Large intestine (tissue), 12 donors: ENCODE measurements at places on chromosomes 11 and 22. TPM values are rescaled to one million over a fixed set of nuclear protein-coding genes. Genes with fewer than 3 reads are reported as not detected.

PHRF1 gene
- 40.5 TPM for polyA plus RNA-seq

OR6A2 gene
- 0.03 TPM for polyA plus RNA-seq

SMIM35 gene
- polyA plus RNA-seq, result 0.46 TPM

SCGB1C1 gene
- polyA plus RNA-seq, result not detected

TRPM5 gene
- 0.87 TPM for polyA plus RNA-seq

INPPL1 gene
- polyA plus RNA-seq, result 84.5 TPM

DDI1 gene
- polyA plus RNA-seq, result not detected
